Stimulated activated CD4-positive, alpha-beta T cell treated with anti-CD3 and anti-CD28 coated beads, Interleukin-4, amount 100 ng/mL, for 48 hours (primary cell): ENCODE measurements at places on chromosomes 2 and 18.
A peak's percentile ranks its signal among the peaks of the same experiment; 100 is the strongest.

GRCh38 chr2:85195956-85196355, 62.8 kb downstream of the TCF7L1 start:
- no peak for DNase-seq

GRCh38 chr2:201447086-201447485, 4.2 kb downstream of the TRAK2 start:
- DNase-seq, result no peak

GRCh38 chr2:95262896-95263542, 11.2 kb upstream of the PROM2 start:
- DNase-seq, result no peak

- DNase-seq, result no peak
Observed at GRCh38 chr2:193929131-193929530, 1727.9 kb upstream of the SLC39A10 start.

GRCh38 chr2:35410431-35411061, 945.0 kb upstream of the CRIM1 start:
- peak; percentile 43 for DNase-seq

DNA sequence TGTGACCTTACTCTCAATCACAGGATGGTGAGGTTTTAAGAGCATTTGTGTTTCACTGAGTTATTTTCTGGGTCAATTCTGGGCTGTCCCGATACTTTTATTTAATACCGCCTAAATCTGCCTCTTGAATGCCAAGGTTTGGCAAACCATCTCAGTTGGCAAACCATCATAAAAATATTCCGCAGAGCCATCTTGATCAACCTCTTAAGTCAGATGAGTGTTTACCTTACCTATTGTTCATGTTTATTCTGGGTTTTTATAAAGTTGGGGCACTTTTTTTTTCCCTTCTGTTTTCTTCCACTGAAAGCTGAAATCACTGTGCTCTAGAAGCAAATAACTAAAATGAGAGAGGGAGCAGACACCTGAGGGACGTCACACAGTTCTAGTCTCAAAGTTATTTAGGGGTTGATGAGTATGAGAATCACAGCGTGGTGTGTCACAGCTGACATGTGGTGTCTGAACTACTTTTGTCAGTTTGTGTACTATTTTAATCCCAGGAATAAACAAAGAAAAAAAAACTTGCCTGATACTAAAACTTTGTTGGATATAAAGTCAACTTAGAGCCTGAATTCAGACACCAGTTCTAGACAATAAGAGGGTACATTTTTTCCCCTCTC, 48.6 kb downstream of the ETAA1 start:
- DNase-seq, result no peak

GRCh38 chr18:75104483-75104882, 104.5 kb downstream of the PTGR3 start:
- DNase-seq, result no peak

GRCh38 chr18:51251625-51252024, 54.1 kb upstream of the MEX3C start:
- DNase-seq, result no peak

DNA sequence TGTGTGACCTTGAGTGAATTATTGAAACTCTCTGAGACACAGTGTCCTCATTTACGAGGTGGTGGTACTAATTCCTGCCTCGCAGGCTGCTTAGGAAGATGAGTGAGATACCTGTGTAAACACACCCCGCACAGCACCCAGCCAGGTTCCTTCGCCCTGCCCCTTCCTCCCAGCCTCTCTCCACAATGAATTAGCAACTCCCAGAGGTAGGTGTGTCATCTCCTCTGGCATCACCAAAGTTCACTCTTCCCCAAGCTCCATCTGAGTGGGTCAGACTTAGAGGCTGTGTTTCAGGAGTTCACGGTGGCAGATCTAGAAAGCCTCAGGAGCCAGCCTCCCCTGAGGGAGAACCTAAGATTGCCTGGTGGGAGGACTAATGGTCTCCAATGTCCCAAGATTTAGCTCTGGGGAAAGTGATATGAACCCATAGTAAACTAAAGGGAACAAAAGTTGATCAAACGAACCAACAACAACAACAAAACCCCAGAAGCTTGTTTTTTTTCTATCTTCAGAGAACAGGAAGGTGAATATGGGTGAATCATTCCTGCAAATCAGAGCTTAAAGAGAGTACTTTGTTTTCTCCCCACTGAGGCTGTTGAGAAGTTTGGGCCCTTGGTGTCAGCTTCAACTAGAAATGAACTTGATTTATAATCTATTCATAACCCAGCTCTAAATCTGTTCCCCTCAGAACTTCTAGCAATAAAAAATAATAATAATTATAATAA, 44.4 kb upstream of the NRP2 start:
- no peak for DNase-seq

DNA sequence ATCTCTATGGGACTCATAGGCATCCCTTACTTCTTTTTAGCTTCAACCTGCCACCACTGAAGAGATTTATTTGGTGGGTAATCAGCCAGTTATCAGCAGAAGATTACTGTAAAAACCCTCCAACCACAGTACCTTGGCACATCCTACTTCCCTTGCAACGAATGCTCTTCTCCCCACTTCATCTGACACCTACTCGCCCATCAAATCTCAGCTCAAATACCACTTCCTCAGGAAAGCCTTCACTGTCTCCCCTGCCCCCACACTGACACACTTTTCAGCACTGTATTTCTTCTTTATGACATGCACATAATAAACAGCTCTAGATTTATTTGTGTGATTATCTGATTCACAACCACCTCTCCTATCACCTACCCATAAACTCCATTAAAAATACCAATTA, 3.1 kb downstream of the KDSR start:
- DNase-seq, result no peak

DNA sequence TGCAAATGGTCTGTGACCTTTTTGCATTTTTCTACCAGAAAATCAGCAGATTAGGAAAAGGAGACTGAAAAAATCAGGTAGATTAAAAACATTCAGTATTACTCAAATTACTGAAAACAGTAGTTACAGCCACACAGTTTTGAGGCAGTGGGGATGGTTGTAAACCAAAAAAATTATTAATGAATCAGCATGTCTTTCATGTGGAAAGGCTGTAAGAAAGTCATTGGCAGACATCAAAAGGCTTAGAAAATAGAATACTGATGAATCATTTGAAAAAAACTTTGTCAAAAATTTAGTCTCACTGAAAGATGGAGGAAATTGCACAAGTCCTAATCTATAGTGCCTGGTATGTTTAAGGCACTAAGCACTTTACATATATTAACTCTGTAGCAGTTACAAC, 133.9 kb upstream of the GCFC2 start:
- DNase-seq, result no peak

DNA sequence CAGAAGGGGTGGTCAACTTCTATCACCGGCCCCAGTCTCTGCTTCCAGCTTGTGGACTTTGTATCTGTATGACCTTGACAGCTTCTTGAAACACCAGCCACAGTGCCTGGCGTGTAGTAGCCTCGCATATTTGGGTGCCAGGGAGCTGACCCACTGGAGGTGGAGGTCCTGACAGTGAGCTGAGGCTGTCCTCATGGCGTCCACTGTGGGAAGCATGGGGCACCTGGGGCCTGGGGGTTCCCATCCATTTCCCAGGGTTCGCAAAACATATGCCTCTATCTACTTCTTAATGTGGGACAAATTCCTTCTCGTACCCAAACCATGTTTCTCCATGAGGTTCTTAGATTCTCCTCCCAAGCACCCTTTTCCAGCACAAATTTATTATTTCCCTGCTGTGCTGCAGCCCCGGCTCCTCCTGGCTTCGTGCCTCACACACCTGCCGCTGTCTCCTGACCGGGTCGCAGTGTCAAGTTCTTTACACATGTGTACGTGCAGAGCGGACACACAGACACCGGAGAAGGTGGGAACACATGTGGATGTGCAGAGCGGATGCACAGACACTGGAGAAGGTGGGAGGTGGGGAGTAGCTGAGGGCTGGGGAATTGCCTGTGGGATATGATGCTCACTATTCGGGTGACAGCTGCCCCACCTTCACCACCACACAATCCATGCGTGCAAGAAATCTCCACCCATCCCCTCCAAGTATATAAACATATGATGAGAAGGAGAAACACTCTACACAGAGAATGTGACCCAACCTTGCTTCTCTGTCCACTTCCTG, 23.4 kb downstream of the TMEM18 start:
- no peak for DNase-seq

GRCh38 chr2:56266761-56267414, 83.1 kb downstream of the CCDC85A start:
- no peak for DNase-seq

DNA sequence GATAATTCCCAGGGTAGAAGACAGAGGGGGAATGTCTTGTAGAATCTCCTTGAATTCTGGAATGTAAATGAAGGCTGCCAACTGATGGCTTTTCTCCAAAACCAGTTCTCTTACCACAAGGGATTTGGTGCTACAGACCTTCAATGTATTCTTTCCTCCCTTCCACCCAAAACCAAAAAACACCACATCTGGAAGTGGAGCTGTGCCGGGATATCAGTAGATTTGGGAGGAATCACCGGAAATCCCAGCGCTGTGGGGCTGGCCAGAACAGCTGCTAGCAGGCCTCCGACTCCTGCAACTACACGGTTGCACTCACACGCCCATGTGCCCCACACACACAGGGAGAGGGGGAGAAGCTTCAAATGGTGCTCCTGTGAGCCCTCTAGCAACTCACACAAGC, 45.7 kb downstream of the RPL31 start:
- no peak for DNase-seq

GRCh38 chr18:47746615-47747014, 183.8 kb downstream of the SMAD2 start:
- DNase-seq, result no peak

DNA sequence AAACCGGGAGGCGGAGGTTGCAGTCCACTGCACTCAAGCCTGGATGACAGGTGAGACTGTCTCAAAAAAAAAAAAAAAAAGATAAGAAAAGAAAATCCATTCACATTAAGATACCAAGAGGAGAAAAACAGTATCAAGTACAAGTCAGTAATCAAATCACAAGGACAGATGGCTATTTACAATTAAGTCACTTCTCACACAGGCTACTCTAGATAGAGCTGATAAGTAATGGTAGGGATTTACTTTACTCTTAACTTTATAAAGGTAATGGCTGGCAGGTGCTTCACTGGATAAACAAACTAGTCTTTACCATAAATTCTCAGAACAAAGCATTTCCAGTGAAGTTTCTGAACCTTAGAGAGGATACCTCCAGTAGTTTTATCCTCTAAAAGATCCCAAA, 11.5 kb downstream of the SF3B1 start:
- DNase-seq, result no peak
